Right hindlimb (tissue), 1 donor: ENCODE measurements at places on chromosomes 1 and 21.

DNA sequence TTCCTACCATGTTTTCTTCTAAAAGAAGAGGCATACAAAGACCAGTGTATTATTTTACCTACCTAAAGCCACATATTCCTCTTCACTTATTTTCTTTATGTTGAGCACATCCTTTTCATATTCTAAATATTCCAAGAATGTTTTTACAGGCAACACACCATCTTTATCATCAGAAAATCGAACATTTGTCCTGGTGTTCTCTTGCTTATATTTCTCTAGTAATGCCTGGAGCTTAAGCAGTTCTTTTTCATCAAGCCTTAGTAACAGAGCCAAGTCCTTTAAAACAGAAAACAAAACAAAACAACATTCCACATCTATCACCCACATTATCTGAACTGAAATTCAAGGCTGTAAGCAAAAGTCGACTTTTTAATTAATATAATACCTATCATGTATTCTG is 88.7 kb downstream of the IARS2 start:
- DNase-seq = no peak

DNA sequence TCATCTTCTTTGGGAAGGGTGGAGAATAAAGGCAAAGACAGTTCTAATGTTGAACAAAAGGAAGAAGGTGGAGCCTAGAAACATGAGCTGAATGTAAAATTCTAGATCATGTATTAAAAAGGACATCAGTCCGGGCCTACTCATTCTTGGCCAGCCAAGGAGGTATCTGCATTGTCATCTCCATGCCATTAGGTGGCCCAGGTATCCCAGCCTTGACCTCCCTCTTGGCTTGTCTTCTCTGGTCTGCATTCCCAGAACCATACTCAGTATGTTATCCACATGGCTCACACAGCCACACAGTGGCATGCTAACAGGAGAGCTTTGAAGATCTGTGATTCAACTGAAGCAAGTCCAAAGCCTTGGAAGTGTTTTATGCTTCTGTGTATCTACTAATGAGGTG is 369.8 kb upstream of the KAZN start:
- no peak for DNase-seq

- DNase-seq = no peak
Measured at GRCh38 chr1:47757226-47757975, 239.8 kb downstream of the TRABD2B start.

DNA sequence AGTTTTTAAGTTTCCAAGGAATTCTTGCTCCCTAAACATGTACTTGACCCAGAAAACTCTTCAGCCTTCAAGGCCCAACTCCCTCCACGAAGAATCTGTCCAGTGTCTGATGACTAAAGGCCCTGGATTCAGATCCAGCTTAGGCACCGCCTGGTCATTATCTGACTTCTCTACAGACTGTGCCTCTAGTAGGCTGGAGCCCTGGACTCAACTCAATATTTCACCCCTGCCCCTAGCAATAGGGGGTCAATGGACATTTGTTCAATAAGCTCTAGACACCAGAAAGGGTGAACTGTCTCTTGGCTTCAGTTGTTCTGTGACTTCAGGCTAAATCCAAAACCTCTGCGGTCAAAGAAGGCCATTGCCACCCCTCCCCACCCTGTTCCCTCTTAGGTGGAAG is 34.5 kb downstream of the NUAK2 start:
- no peak for DNase-seq

DNA sequence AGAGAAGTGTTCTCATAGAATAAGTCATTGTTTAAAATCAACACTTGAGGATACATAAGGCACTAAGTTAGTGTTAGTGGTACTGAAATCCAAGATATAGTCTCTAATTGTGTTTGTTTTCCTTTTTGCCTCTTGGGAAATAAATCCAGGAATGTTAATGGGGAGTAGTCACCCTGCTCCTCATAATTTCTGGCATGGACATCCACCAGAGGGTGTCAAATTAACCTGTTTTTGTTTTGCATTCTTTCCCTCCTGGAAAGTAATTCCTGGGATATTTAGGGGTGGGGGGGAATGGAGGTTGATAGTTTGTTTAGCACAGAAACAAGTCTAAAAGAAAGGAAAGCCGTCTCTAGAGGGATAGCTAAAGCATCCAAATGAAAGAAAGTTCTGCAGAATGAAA is 87.8 kb upstream of the MAP1LC3C start:
- no peak for DNase-seq

DNA sequence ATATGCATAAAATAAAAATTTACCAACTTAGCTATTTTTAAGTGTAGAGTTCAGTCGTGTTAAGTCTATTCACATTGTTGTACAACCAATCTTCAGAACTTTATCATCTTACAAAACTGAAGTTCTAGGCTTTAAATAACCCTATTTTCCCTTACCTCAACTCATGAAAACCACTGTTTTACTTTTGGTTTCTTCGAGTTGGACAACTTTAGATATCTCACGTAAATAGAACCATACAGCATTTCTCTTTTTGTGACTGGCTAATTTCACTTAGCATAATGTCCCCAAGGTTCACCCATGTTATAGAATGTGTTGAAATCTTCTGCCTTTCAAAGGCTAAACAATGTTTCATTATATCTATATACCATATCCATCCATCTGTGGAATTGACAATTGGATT is 819.0 kb upstream of the ADGRL4 start:
- DNase-seq = no peak

- no peak for DNase-seq
Measured at GRCh38 chr1:9808459-9808858, 15.3 kb downstream of the CLSTN1 start.

GRCh38 chr1:11056504-11056903 is 3.3 kb downstream of the SRM start:
- no peak for DNase-seq

DNA sequence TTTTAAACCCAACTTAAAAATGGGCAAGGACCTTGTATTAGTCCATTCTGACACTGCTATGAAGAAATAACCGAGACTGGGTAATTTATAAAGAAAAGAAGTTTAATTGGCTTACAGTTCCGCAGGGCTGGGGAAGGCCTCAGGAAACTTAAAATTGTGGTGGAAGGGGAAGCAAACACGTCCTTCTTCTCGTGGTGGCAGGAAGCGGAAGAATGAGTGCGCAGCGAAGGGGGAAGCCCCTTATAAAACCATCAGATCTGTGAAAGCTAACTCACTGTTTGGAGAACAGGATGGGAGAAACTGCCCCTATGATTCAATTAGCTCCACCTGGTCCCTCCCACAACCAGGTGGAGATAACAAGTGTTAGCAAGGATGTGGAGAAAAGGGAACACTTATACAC is 237.7 kb downstream of the SEC16B start:
- DNase-seq = no peak

GRCh38 chr21:44636209-44637017 is 743 bp upstream of the KRTAP10-10 start:
- DNase-seq = no peak

DNA sequence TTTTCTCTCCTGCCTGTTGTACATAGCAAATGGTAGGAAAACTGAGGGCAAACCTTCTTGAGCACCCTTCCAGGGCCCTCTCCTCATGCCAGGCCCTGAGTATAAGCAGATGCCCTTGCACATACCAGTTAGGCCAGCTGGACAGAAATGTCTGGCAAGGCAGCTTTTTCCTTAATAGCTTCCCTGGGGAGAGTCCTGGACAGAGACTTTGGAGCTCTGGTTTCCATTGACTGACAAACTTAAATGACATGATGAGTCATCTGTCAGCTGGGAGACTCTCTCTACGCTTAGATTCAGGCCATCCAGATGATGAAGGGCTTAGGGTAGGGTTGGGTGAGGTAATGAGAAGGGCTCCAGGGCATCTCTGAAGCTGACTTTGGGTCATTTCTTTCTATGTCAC is 317.5 kb downstream of the ASTN1 start:
- DNase-seq = no peak

DNA sequence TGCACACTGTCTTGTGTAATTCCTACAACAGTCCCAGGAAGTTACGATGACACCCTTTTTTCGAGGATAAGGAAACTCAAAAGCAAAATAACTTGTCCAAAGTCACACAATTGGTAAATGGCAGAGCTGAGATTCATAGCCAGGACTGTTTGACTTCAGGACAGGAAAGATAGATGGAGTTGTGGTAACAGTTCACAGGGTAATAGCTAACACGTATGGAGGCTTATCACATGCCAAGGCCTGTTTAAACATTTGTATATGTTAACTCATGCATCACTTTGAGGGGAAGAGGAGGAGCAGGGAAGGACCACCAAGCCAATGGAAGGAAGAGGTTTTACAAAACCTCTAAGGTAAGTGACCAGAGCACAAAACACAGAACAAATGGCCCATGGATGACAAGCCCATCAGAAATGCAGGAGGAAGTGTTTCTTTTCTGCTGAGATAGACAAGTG is 2.8 kb downstream of the DHCR24 start:
- DNase-seq = no peak

GRCh38 chr1:175168782-175169181 is 23.8 kb downstream of the KIAA0040 start:
- DNase-seq = no peak

GRCh38 chr1:11041048-11041447 is 6.0 kb downstream of the MASP2 start:
- no peak for DNase-seq

GRCh38 chr1:3651026-3651929 is 1.0 kb upstream of the TP73 start:
- DNase-seq = peak; percentile 17

- DNase-seq = no peak
Measured at GRCh38 chr1:198934901-198935305, 296.1 kb downstream of the PTPRC start.

DNA sequence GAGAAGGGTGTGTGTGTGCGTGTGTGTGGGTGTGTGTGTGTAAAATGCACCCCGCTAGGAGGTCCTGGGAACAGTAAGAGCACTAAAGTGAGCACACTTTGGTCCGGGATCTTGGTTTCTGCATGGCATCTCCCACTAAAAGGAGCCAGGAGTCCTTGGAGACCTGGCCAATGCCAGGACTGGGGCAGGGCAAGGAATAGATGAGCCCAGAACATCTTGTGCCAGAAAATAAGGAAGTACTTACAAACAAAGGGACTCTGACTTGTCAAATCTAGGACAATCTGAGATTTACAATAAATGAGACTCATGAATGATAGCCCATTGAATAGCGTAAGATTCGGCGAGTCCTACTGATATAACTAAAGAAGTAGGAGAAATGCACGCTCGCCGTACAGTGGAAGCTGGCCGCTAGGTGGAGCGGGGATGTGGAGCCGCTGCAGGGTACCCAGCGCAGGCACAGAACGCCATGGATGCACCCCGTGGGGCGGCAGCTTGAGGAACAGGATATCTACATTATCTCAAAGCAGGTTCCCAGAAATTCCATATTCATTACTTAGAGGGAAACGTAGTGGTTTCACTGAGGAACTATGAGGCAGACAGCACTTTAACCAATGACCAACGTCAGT is 7.1 kb downstream of the SLC37A1 start:
- no peak for DNase-seq

GRCh38 chr1:200733907-200734306 is 4.8 kb upstream of the CAMSAP2 start:
- no peak for DNase-seq

- peak; percentile 68 for DNase-seq
Measured at GRCh38 chr1:203338335-203339036, 12.4 kb downstream of the FMOD start.

GRCh38 chr1:65308781-65309303 is 501 bp upstream of the DNAJC6 start:
- DNase-seq = no peak
